ENCODE measurements at places on chromosomes 4 and X.

DNA sequence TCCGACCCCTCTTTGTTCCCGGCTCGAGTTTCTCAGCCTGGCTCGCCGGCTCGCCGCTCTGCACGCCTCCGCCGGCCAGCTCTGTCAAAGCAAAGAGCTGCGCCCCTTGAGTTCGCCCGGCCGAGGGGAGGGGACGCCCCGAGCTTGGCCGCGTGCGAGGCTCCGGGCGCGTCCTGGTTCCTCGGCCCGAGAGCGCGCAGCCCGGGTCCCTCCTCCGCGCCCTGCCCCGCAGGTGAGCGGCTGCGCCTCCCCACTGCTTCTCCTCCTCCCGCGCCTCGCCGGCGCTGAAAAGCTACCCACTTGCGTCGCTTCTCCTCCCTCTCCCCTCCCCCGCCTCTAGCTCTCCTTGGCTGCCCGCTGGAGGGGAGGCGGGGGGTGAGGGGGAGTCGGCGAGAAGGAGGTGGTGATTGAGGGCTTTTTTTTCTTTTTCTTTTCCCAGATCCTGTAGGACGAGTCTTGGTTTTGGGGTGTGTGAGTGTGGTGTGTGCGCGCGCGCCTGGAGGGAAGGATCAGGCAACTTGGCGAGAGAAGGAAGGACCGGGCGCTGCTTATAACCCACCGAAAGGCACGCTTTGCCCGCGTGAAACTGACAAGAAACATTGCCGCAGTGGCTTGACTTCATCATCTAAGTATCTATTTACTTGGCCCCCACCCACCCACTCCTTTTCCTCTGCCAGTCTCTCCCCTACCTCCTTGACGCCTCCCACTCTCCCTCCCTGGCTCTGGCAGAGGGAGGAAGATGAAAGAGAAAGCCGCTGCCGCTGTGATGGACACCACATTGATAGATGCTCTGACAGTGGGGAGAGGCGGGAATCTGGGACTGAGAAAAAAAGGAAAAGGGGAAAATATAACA is at the start of gene LEF1:
LEF1 (minus strand) TSS at position 262 of the 853 bp plus-strand sequence. CDS start 1,165 bp downstream, outside the sequence.
- DNase-seq = peak; percentile 42

GRCh38 chr4:119233191-119233590 is 20.7 kb downstream of the USP53 start:
- DNase-seq = no peak

- no peak for DNase-seq
Observed at GRCh38 chrX:25277574-25277973, 261.8 kb upstream of the ARX start.

- peak; percentile 23 for DNase-seq
Observed at GRCh38 chrX:136953867-136954787, 73.6 kb upstream of the RBMX start.

DNA sequence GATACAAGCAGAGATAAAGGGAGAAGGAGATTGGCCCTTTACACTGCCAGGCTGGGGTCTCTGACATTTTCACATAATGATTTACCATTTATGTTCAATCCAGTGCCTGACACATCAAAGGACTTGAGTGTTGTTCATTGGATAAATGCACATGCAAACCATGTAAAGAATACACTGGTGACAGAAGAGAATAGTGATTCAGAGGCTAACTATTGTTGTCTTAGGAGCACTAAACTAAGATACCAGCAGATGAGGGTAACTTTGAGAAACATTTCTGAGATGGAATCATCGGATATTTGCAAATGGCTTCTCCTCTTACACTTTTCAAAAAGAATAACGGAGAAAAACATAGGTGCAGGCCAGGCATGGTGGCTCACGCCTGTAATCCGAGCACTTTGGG is 67.3 kb upstream of the HHIP start:
- no peak for DNase-seq

All from activated CD4-positive, CD25-positive, alpha-beta regulatory T cell treated with anti-CD3 and anti-CD28 coated beads, Interleukin-2, amount 50 U/mL, for 16 hours (primary cell).